ENCODE measurements at places on chromosomes 7 and 10.
A peak's percentile ranks its signal among the peaks of the same experiment; 100 is the strongest.

GRCh38 chr10:43078986-43079273 lies 2.1 kb downstream of the RET start:
- DNase-seq, result peak; percentile 22

- no peak for DNase-seq
Observed at GRCh38 chr10:98308669-98309365, 40.8 kb upstream of the LOXL4 start.

- DNase-seq, result peak; percentile 24
Observed at GRCh38 chr7:117323851-117324711, 1.2 kb upstream of the WNT2 start.

DNA sequence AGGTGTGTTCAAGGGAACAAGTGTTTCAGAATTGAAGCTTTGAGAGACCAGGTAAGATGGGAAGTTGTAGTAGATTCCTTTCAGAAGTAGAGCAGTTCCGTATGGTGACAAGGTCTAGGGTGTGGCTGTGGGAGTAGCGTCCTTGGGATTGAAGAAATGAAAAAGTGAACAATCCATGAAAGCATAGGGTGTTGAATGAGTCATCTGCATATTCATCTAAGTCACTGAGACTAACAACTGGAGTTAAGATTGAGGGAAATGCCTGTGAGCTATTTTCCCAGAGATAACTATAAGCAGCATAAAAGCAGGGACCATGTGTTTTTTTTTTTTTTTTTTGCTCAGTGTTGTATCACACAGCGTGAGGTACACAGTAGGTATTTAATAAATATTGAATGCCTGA lies 134.8 kb downstream of the PHTF2 start:
- no peak for DNase-seq

GRCh38 chr7:123871998-123872867 lies 27.3 kb downstream of the HYAL4 start:
- peak; percentile 70 for DNase-seq

GRCh38 chr10:125661941-125662515 lies 20.9 kb downstream of the TEX36 start:
- DNase-seq, result no peak

DNA sequence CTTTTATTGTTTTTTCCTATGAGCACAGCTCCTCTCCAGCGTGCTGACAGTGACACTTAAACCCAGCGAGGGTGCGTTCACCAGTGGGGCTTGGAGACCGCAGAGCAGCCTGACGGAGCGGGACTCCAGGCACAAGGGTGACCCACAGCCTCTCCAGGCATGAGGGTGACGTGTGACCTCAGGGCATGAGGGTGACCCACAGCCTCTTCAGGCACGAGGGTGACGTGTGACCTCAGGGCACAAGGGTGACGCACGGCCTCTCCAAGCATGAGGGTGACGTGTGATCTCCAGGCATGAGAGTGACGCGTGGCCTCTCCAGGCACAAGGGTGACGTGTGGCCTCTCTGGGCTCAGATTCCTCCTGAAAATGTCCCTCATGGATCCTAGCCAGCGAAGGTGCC lies 164.3 kb upstream of the TCERG1L start:
- no peak for DNase-seq

- no peak for DNase-seq
Observed at GRCh38 chr7:1794888-1795542, 124.9 kb downstream of the ELFN1 start.

GRCh38 chr7:29306319-29306991 lies 111.9 kb downstream of the CHN2 start:
- no peak for DNase-seq

DNA sequence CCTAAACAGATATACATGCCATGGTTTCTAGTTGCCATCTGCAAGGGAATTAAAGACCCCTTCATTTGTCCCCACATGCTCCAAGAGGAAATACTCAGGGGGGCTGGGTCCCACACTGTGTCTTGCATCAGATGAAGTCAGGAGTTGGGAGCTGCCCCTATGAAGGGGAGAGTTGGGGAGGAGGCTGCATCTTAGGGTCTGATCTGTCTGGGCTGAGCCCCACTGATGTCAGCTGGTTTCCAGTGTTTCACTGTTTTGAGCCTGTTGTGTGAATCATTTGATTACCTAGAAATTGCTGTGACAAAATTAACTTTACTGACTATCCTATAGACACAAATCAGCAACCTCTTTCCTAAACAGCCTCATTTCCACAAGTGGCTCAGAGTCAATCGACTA lies 4.9 kb upstream of the ADCY1 start:
- DNase-seq, result no peak

- no peak for DNase-seq
Observed at GRCh38 chr10:34125702-34126101, 689.4 kb downstream of the PARD3 start.

GRCh38 chr7:155796381-155797261 lies 15.6 kb downstream of the SHH start:
- DNase-seq, result peak; percentile 62

- DNase-seq, result peak; percentile 15
Observed at GRCh38 chr10:71244431-71245419, 32.4 kb downstream of the UNC5B start.
